ENCODE measurements at places on chromosomes 11 and 22. TPM values are rescaled to one million over a fixed set of nuclear protein-coding genes. Genes with fewer than 3 reads are reported as not detected.

- no peak for DNase-seq
- H3K4me3 ChIP-seq = no peak overlapping the region
- no peaks in the 10 kb centered on the region for H3K36me3 ChIP-seq
- H3K27ac ChIP-seq = no peak overlapping the region
- H3K4me1 ChIP-seq = no peaks in the 10 kb centered on the region
Measured at GRCh38 chr11:133865466-133865865, 20.2 kb upstream of the SPATA19 start.

DNA sequence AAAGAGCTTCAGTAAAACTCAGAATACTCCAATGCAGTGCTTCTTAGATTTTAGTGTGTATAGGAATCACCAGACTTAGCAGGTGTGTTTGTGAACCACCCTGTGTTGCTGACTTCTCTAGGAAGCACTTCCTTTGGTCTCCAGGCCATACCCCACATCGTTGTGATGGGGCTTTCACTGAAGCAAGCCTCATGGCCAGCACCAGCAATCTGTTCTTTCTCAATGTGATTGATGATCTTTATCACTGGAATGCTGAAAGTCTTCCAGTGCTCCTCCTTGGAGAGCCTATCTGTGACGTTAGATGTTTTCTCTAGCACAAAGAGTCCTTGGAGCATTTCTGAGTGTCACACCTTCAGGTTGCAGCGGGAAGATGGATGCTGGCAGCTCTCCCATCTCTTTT is 280.5 kb downstream of the DDX10 start:
- no peak overlapping the region for H3K27ac ChIP-seq
- peaks cover 18% of the 10 kb centered on the region for H3K36me3 ChIP-seq
- no peak overlapping the region for H3K4me3 ChIP-seq
- no peak for DNase-seq
- H3K27me3 ChIP-seq = no peaks in the 10 kb centered on the region
- H3K4me1 ChIP-seq = no peaks in the 10 kb centered on the region

GRCh38 chr11:68342459-68343158 is 30.2 kb downstream of the LRP5 start:
- no peak overlapping the region for H3K4me3 ChIP-seq
- DNase-seq = peak; percentile 74
- H3K27me3 ChIP-seq = no peaks in the 10 kb centered on the region
- H3K36me3 ChIP-seq = peaks cover 8% of the 10 kb centered on the region
- peak overlapping the region; percentile 89 for H3K27ac ChIP-seq

DNA sequence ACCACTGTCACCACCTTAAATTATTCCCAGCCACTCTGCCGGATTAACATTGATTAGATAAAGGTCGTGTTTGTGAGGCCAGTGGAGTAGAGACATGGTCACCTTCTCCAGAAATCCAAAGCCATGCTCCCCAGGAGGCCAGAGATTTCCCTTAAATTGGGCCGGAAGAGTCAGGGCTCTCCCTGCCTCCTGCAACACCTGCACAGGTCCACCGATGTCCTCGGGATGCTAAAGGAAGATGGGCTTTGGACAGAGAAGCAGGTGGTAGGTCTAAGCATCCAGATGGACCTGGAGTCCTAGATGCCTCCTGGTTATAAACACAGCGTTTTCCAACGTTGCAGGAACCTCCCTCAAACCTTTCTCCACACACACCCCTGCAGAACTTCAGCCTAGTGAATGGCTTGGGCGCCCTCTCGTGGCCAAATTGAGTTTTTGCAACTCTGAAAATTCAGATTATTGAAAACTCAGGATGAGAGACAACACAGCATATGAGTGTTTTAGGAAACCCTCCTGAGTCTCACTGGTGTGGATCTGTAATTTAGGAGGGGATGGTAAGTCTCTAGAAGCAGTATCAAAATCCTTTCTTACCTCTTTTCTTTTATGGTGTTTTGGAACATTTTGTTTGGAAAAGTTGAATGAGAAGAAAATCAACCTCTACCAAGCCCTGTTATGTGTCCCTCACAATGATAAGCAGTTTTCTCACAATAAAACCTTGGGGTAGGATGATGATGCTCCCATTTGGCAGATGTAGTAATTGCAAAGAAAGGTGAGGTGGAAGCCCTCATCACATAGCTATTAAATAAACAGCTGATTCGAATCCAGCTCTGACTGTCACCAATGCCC is 109.6 kb downstream of the RRAS2 start:
- DNase-seq = peak; percentile 69
- H3K4me3 ChIP-seq = no peak overlapping the region
- H3K36me3 ChIP-seq = no peaks in the 10 kb centered on the region
- no peak overlapping the region for H3K27ac ChIP-seq
- peaks cover 4% of the 10 kb centered on the region for H3K27me3 ChIP-seq

- H3K4me1 ChIP-seq = peaks cover 13% of the 10 kb centered on the region
- H3K36me3 ChIP-seq = no peaks in the 10 kb centered on the region
- H3K27me3 ChIP-seq = no peaks in the 10 kb centered on the region
- no peak overlapping the region for H3K27ac ChIP-seq
- no peak for DNase-seq
- H3K4me3 ChIP-seq = no peak overlapping the region
Measured at GRCh38 chr11:86477495-86478155, 102.9 kb downstream of the CCDC81 start.

GRCh38 chr11:94749369-94749768 is 18.8 kb upstream of the AMOTL1 start:
- no peak for DNase-seq
- no peaks in the 10 kb centered on the region for H3K27me3 ChIP-seq
- H3K36me3 ChIP-seq = no peaks in the 10 kb centered on the region
- H3K4me3 ChIP-seq = no peak overlapping the region

DNA sequence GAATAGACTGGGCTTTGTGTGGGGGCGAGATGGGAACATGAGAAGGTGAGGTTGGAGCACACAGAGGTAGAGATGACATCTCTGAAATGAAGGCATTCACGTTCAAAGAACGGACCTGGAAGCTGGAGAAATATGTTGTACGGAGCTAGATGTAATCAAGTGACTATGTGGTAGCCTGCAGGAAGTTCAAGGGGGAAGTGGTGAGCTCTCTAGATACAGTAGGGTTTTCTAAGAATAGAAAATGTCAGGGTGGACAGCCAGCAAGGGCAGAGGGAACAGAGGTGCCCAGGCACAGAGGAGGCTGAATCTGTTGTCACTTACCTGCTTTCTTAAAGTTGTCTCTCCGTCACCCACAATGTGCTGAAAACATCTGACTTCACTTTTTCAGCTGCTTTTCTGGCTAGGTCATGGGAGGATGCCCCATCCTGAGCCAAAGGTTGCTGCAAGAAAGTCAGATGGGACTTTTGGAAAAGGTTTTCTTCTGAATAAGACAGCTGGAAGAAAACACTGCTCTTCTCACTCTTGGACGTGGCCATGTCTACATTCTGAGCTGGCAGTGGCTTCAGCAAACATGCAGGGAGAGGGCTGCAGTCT is 171.5 kb upstream of the B3GAT1 start:
- no peak for DNase-seq
- H3K4me3 ChIP-seq = no peak overlapping the region
- no peak overlapping the region for H3K27ac ChIP-seq
- peaks cover 5% of the 10 kb centered on the region for H3K27me3 ChIP-seq

- peak overlapping the region; percentile 59 for H3K27ac ChIP-seq
- no peak overlapping the region for H3K4me3 ChIP-seq
- DNase-seq = no peak
- no peaks in the 10 kb centered on the region for H3K27me3 ChIP-seq
Measured at GRCh38 chr22:46443850-46444389, 93.5 kb downstream of the CELSR1 start.

GRCh38 chr11:92861634-92862033 is 107.8 kb upstream of the MTNR1B start:
- H3K27ac ChIP-seq = no peak overlapping the region
- no peaks in the 10 kb centered on the region for H3K36me3 ChIP-seq
- no peak for DNase-seq
- H3K4me1 ChIP-seq = 0 out of 2 replicates have a peak, but pooled peaks cover 3% of the 10 kb centered on the region
- no peaks in the 10 kb centered on the region for H3K27me3 ChIP-seq
- no peak overlapping the region for H3K4me3 ChIP-seq

The SCGB1C1 gene
- not detected for total RNA-seq

The OR52A1 gene
- total RNA-seq = 5.4 TPM

The PTS gene
- total RNA-seq = 23.5 TPM

The MPPED2 gene
- total RNA-seq = 2.4 TPM

The GNG3 gene
- total RNA-seq = 3.9 TPM

The CCDC89 gene
- total RNA-seq = not detected
